Frontal cortex (tissue), 4 donors: ENCODE measurements at places on chromosomes 13 and 19. TPM values are rescaled to one million over a fixed set of nuclear protein-coding genes. Genes with fewer than 3 reads are reported as not detected.
A peak's percentile ranks its signal among the peaks of the same experiment; 100 is the strongest.

Gene FUT3
- total RNA-seq: not detected

Gene SULT2B1
- total RNA-seq: 0.82 TPM

Gene ZNF486
- 18.8 TPM for total RNA-seq

Gene CDC34
- total RNA-seq: 55.4 TPM

Gene LHB
- not detected for total RNA-seq

Gene UHRF1
- 6.9 TPM for total RNA-seq

Gene USE1
- total RNA-seq: 15.1 TPM

Gene CACNG6
- under 0.01 TPM for total RNA-seq

Gene NKPD1
- total RNA-seq: 1.2 TPM

- no peak for DNase-seq
Observed at GRCh38 chr19:5430237-5430636, 25.0 kb upstream of the ZNRF4 start.

GRCh38 chr19:45404557-45405434 lies at the start of gene PPP1R13L:
Gene PPP1R13L, minus strand, starts transcription at chr19:45405069. Its CDS starts 6,751 bp downstream, at chr19:45398318.
- peak; percentile 75 for DNase-seq

DNA sequence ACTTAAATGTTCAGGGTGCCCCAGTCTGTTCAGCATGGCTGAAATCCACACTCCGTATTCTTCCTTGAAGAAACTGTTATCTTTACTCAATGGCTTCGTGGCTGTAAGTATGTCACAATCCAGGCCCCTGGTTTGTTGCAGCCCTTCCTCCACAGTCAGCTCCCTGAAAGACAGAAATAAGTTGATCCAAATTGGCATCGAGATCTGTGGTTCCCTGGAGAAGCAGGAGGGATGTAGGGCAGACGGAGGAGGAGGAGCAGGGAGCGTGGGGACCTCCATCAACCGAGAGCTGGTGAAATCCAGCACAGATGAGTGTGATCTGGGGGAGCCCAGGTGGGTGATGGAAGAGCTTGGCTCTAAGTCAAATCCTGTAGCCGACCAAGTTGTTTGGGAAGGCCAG lies 304 bp downstream of the TSPAN16 start:
- DNase-seq: no peak

DNA sequence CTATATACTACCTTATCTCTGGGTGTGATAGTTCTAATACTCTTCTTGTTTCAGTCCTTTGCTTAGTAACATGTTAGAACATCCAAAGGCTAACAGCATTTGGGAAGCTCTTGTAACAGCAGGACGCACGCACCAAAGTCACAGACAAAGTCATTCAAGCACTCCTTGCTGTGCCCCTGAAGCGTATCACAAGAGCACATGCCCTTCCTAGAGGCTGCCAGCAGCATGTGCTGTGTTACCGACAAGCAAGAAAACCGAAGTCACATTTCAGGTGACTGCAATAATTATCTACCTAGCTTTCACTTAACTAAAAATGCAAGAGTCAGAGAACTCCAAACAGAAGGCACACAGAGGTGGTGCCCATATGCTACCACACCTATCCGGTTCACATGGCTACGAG lies 194.1 kb downstream of the KLF12 start:
- DNase-seq: no peak

DNA sequence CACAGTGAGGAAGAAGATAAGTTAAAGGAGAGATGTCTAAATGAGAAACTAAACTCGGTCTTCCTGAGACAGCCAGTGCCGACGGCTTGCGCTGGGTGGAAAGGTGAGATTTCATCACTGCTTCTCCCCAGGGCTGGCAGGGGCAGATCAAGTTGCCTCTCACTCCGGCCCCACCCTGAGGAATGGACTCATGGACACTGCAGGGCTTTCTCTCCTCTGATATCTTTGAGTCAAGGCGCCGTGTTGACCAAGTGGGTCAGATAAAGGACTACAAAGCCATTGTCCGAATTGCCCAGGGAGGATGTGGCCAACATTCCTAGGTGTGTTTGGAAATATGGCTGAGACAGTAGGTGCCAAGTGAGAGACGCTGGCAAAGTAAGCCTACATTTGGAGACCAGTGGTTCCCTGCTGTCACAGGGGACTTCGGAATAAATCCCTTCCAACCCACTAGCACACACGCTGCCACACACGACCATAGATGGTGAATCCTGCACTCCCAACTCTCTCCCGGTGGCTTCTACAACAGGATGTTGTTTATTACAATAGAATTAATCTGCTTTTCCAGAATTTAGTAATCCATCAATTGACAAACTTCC lies 156.5 kb upstream of the TSC22D1 start:
- DNase-seq: no peak

- no peak for DNase-seq
Observed at GRCh38 chr19:4671185-4671851, 1.2 kb upstream of the MYDGF start.

- no peak for DNase-seq
Observed at GRCh38 chr19:40177286-40178070, 13.7 kb upstream of the MAP3K10 start.

DNA sequence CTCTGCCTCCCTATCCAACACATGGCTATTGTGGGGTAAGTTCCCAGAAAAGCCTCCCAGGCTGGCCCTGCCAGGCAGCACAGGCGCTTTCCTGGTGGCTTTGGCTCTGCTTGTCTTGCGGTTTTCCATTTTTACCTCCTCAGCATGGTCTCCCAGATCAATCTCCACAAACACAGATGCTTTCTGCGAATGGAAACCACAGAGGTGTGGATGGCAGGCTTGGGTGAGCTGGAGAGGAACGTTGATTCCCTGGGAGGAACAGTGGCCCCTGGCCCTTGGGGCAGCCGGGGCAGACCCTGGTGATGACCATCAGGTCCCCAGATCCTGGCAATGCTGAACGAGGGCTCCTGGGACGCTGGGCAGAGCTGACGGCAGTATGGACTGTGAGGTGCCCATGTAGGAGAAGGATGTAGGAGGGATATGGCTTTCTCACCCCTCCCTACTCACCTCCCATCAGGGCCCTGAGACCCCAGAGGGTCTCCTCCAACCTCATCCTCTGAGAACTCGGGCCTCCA lies 6.6 kb downstream of the C13orf46 start:
- DNase-seq: no peak

DNA sequence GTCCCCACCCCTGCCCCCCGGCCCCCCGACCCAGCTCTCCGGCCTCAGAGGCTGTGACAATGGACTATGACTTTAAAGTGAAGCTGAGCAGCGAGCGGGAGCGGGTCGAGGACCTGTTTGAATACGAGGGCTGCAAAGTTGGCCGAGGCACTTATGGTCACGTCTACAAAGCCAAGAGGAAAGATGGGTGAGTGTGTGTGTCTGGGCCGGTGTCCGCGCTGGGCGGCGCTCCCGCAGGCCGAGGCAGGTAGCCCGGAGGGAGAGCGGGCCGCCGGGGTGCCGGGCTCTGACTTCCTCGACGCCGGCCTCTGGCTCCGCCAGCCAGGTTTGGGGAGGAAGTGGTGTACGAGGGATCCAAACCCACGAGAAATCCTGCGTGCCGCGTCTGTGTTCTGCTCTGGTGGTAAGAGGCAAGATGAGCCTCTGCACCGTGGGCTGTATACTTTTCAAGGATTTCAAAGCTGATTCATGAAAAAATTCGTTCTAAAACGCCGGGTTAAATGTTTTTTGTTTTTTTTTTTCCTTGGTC lies 718 bp downstream of the CDK8 start:
- DNase-seq: peak; percentile 22

DNA sequence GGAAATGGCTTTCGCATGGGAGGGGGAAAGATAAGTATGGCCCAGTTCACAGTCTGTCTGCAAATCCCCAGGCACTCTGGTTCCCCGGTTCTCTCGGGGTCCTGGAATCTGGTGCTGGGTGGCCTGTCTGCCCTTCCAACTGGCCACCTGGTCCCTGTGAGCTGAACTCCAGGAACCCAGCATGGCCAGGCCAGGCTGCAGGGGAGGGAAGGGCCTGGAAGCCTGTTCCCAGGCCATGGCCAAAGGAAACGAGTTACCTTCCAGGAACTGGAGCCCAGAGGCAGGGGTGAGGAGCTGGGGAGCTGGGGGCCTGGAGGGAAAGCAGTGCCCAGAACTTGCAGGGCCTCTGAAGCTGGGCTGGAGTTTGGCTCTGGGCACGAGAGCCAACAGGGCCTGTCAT lies 19.1 kb upstream of the PNMA8C start:
- no peak for DNase-seq

- DNase-seq: no peak
Observed at GRCh38 chr13:87498681-87499080, 172.5 kb upstream of the SLITRK5 start.

DNA sequence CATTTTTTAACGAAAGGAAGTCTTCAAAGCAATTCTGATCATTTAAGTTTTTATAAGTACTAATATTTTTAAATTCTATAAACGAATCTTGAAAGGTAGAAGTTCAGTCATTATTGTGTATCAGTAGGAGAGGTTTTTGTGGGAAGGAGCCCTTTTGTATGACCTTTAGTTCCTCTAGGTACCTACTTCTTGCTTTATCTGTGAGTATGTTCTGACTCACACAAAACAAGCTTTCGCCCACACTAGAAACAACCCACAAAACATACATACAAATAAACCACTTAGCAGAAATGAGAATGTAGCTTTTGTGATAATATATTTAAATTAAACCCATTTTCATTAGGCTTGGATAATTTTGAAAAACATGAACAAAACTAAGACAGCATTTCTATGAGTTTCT lies 27.8 kb downstream of the ERCC5 start:
- DNase-seq: no peak

DNA sequence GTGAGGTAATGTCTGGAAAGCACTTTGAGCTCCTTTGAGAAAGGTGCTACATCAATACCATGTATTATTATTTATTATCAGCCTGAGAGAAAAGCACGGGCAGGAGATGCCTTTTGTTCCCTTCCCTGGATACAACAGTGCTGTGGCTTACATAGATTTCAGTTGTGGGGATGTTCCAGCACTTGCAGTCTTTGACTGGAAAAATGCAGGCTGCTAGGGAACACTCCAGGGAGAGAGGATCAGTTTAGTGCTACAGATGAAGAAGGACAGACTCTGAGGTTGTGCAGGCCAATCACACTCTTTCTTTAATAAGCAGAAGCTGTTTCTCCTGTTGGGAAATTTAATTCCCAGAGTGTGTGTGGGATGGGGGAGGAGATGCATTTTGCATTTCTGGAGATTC lies 94.5 kb upstream of the OBI1 start:
- DNase-seq: no peak
